HS-5 (cell line): ENCODE measurements at places on chromosomes 7 and 10.

DNA sequence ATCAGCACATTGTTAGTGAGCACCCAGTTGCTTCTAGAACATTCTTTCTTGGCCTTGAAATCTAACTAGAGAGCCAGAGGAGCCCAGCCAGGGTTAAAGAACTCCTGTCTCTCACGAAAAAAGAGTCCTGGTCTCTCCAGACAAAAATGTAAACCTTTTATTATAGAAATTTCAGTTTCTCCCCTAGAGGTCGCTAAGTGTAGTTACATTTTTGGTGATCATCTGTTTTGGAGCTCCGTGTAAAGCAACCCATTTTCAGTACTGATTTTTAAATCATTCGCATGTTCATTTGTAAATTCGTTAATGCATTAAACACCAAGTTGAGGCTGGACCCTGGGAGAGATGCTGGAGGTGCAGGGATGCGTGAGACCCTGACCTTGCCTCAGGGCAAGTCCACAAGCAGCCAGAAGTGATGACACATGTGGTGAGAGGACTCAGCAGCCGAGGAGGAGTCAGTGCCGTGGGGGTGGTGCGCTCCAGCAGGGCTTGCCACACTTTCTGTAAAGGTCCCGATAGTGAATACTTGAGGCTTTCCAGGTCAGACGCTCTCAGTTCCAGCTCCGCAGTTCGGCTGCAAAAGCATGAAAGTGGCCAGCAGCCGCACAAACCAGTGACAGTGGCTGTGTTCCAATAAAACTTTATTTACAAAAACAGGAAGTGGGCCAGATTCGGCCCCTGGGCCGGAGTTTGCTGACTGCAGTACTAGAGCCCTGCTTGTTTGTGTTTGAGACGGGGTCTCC lies 578.6 kb upstream of the FOXK1 start:
- DNase-seq: no peak

DNA sequence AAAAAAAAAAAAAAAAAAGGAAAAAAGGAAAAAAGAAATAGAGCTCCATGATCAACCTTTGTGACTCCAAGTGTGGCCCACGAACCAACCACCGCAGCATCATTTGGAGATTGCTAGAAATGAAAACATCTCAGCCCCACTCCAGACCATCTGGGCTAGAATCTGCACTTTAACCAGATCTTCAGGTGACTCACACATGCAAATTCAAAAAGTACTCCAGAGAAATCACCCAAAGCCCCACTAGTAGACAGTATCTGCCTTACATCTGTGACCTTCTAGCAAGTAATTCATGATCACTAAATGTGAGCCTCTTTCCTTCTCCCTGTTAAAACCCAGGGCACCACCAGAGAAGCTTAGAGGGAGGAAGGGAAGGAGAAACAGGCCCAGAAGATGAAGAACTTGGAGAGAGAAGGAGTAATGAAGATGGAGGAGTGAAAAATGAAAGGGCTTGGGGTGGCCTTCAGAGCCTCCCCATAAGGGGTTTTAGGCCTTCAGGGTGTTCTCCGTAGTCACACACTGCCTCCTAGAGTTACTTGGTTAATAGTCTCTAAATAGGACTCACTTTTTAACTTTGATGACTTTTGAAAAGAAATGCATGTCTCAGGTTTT lies 94.0 kb downstream of the SLC37A3 start:
- DNase-seq: no peak

DNA sequence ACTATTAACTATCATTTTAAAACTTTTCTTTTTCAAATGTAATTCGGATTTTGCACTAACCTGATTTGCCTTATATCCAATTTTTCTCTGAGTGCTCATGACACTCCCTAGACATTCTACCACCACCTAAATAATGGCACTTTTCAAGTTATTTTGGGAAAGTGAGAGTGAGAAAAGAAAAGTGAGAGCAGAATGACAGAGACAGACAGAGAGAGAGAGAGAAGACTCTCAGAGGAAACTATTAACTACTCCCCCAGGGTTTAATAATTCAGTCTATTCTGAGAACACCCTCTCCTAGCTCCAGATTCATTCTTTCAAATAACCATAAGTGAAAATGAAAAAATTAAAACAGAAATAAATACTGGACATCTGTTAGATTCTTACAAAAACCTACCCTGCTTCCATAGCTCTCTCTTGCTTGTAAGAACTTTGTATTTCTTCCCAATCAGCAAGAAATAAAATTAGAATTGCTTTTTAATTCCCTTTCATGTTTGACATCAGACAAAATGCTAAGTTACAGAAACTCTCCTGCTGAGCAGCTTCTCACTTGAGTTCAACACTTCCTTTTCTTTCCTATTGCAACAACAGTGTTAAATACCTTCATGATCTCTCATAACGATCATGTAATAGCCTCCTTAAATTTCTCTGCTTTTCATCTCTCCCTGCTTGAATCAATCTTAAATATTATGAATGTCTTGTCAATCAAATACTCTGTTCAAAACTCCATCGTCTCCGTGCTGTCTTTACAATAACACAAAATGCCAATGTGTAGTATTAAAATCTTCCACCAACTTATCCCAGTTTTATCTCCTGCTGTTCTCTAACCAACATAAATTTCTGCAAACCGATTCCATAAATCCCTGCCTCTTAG lies 191.7 kb downstream of the SEMA3E start:
- no peak for DNase-seq

- no peak for DNase-seq
Observed at GRCh38 chr10:32245760-32246159, 101.2 kb downstream of the EPC1 start.

GRCh38 chr10:77680065-77680464 lies 42.5 kb upstream of the KCNMA1 start:
- DNase-seq: no peak

- no peak for DNase-seq
Observed at GRCh38 chr10:130226012-130226411, 89.8 kb downstream of the GLRX3 start.

GRCh38 chr10:127353544-127353943 lies 157.2 kb upstream of the INSYN2A start:
- no peak for DNase-seq

DNA sequence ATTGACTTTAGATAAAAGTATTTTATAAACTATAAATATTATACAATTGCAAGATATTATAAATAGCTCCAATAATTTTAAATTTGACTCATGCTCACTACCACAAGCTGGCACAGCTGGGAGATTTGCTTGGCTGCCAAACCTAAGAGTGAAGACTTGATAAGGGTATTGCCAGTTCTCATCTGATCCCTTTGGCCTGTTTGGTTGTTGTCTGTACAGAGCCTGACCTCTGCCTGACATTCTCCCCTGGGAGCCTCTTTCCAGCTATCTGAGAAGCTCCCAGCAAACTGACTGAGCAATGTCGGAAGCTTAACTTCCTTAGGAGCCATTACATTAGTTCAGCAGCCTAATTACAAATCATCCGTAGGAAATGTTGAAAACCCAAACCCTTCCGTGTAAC lies 10.2 kb upstream of the LMOD2 start:
- DNase-seq: no peak

- no peak for DNase-seq
Observed at GRCh38 chr7:92714767-92715166, 121.6 kb downstream of the CDK6 start.

DNA sequence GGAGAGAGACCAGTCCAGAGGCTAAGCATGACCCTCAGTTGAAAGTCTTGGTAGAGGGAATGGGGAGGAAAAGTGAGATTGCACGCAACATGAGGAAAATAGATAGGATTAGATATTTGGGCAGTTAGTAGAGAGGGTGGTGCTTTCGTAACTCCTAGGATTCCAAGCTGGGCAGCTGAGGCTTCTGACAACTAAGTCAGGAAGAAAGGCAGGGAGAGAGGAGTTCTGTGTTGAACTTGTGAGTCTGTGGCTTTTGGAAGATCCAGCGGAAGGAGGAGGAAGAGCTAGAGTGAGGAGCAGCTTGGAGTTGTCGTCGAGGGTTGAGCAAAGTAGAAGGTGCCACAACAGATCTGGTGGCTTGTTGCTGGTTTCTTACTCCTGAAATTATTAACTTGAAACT lies 21.8 kb downstream of the CUL1 start:
- no peak for DNase-seq

GRCh38 chr10:108453166-108453565 lies 1288.7 kb upstream of the SORCS1 start:
- DNase-seq: no peak

DNA sequence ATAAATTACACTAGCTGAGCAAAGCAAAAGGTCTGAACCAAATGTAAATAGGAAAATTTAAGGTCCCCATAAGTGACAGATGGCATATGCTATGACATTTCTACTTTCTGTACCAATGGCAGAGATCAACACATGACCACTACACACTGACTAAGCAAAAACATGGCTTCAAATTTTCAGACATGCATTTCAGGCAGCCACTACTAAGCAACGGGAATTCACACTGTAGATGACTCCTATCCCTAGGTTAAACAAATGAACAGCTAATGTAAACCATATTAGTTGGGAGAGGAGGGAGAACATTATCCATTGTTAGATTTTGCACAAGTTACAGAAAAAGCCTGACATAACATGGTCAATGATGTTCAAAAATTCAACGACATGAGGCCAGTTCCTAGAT lies 11.4 kb upstream of the KIF20B start:
- DNase-seq: no peak

DNA sequence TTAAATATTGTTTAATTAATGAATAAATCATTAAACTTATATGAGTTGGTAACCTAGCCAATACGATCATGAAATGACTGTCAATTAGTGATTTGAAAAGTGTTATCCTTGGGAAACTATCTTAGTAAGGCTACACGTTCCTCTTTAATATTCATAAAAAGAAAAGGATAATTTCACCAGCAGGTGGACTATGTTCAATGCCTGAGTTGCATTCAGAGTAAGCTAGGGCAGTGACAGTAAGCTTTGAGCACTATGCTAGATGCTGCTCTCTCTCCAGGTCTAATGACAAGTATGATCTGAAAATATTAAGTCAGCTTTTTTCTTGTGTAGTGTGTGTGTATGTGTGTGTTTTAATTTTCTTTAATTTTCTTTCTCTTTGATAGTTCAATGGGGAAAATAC lies 486.3 kb upstream of the PCDH15 start:
- DNase-seq: no peak

DNA sequence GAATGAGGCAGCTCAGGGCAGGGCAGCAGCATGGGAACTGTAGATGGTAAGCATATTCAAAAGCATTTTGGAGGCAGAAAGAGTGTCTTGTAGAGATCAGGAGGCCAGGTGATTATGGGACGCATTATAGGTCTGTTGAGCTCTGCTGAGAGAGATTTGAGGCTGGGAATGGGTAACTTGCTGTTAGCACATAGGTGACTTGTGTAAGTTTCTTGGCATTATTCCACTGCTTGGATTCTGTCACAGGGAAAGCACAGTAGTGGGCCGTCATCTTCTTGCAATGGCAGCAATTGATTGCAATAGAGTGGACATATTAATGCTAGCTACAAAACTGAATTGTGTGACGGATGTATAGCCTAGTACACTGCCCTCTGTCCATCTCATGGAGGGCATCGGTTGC lies 434.3 kb upstream of the IGFBP3 start:
- DNase-seq: no peak

- DNase-seq: no peak
Observed at GRCh38 chr7:73991522-73992100, 36.4 kb upstream of the ELN start.

- no peak for DNase-seq
Observed at GRCh38 chr10:48251525-48252353, 22.8 kb downstream of the FRMPD2 start.

DNA sequence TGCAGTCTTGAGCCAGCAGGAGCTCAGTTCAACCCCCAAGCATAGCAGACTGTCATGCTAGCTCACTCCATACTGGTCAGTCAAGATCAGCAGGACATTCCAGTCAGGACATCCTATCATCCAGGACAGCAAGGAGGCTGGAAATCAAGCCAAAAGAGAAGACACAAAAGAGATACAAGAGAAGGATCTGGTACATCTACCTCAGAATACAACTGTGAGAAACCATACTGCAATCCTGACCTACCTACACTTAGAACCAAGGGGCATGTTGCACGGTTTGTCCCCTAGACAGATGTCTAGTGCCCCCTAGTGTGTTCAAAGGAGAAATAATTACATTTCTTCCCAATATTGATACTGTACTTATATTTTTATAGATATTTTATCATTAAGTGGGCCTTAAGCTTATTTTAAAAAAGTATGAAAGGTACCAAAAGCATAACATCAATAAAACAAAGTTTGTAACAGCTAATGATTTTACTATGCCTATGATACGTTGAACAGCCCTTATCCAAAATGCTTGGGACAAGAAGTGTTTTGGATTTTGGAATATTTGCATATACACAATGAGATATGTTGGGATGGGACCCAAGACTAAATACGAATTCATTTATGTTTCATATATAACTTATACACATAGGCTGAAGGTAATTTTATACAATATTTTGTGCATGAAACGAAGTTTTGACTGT lies 26.7 kb downstream of the ERCC6 start:
- DNase-seq: no peak

DNA sequence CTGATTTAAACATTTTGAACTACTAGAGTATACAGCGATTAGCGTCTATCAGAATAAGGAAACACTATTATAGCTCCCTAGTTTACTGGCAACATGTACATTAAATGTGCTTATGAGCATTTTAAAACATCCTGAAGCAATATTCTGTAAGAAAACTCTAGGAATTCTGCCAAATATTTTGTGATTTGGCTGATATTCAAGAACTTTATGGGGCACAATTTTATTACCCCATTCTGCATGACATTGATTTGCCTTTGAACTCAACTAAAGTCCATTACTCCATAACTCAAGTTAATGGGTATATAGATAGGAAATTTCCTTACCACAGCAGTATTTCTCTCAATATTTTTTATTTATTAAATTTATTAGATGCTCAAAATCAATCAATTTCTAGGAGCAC lies 369.9 kb upstream of the KCND2 start:
- DNase-seq: no peak

- DNase-seq: no peak
Observed at GRCh38 chr7:33905389-33906032, at the start of gene BMPER. Gene BMPER, plus strand, starts transcription at chr7:33905539. Its CDS starts 75 bp downstream, at chr7:33905614.

GRCh38 chr10:82883603-82884002 lies 1008.6 kb downstream of the NRG3 start:
- DNase-seq: no peak

DNA sequence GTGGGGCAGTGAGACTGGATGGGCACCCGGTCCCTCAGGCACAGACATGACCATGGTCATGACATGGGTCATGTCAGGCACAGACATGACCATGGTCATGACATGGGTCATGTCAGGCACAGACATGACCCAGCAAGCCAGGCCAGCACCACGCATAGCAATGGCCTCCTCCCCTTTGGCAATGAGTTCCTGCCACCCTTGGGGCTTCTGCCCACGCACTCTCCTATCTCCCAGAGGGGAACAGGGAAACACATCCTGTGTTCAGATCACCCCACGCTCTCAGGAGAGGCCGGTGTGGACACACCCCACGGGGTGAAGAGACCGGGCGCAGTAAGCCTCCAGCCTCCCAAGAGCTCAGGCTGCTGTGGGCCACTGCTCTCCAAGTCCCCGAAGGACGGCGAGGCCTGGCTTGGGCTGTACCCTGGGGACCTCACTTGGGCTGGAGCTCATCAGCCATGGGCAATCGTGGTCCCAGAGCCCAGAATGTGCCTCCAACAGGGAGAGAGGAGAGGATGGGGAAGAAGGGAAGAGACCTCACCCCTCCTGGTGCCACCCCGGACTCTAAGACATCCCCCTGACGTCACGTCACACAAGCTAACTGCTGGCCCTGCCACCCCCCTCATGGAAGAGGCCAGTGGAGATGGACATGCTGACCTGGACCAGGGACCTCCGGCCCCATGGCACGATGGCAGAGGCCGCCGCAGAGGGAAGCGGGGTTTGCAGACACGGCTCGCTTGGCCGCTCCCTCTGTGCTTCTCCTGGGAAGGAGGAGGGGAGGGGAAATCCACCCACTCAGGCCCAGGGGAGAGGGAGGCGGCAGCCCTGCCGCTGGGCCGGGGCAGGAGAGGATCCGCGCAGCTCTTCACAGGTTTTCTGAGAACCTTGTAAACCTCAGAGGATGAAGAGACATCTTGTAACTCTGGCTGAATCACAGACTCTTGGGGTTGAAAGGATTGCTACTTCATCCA lies 269.6 kb downstream of the ELFN1 start:
- no peak for DNase-seq
